IMR-90 (cell line): ENCODE measurements at places on chromosomes 5 and 9. TPM values are rescaled to one million over a fixed set of nuclear protein-coding genes. Genes with fewer than 3 reads are reported as not detected.

DNA sequence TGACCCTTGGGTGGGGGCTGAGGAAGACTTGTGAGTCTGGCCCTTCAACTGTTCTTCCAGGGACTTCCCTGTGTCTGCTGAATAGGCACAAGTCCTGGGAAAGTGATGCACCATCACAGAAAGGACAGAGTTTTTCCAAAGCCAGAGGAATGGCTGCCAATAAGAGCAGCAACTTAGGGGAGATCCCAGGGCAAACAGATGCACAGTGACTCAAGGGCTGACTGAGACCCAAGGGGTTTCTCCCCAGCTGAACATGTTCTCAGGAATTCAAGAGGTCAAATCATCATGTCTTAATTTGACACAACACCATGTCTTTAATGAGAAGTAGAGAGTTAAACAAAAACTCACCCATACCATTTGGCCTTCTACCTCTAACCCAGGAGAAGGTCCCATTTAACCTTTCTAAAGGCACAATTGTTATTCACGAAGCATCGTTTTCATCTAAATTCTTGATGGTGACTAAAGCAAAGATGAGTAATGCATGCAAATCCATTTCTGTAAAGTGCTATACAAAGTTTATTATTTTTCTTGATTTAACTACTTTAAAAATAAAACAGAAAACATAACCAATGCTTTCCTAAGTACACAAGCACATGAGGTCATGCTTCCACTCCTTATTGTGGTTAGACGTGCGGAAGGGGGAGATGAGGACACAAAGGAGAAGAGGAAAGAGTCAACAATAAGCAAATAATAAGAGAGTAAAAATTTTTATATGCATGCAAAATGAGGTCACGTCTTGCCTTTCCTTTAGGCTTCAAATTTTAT, 324.1 kb downstream of the PLK2 start:
- peak; percentile 83 for DNase-seq

DNA sequence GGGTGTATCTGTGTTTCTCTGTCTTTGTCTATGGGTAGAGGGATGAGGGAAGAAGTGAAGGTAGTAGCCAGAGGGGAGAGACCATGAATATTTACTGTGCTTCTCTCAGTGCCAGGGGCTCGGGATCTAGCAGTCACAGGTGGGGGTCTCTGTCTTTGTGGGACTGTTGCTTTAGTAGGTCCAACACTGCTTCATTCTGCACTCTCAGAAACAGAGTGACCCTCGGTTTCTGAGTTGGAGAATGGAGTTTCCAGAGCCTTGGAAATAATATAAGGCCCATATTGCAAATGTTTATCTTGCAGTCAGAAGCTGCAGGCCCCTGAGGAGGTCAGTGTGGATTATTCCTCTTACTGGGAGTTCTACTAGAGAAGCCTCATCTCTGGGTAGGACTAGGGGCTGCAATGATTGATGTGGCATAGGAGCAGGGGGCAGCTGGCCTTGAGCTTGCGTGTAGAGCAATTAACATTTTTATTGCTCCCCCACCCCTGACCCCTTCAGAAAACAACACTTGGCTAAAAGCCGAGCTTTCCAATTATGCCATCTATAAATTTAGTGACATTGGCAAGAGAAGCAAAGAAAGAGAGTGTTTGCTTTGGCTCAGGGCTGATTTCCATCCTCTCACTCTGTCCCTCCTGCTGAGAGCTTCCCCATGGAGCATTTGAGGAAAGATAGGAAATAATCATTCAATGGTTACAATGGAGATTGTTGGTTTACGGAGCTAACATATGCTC, 55.0 kb upstream of the TRPC7 start:
- DNase-seq: no peak

C9 gene
- not detected in 2 replicates for total RNA-seq

IER5L gene
- total RNA-seq: 12.5 and 14.4 TPM in 2 replicates

- no peak for DNase-seq
These were observed 125.7 kb upstream of the SMIM23 start for GRCh38 chr5:171659896-171660295.

GRCh38 chr5:87389296-87390034, 23.3 kb downstream of the CCNH start:
- no peak for DNase-seq

GRCh38 chr9:31500422-31500821, 884.0 kb upstream of the ACO1 start:
- DNase-seq: no peak

DNA sequence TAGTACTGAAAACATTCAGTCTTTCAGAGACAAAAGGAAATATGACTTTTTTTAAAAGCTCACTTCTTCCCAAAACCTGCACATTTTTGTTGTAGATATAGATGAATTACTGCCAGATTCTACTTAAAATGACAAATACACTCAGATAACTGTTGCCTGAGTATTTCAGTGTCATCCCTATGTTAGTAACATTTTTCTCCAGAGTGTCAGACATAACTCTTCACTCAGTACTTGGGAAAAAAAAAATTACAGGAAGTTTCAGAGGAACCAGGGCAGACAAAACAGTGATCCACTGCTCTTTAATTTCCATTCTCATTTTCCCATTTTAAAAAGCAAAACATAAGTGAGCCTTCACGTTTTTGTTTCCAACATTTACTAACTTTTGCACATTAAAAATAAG, 79.3 kb upstream of the ITGA1 start:
- no peak for DNase-seq

- peak; percentile 1 for DNase-seq
These were observed 441.6 kb upstream of the BRINP1 start for GRCh38 chr9:119810645-119811429.

DNA sequence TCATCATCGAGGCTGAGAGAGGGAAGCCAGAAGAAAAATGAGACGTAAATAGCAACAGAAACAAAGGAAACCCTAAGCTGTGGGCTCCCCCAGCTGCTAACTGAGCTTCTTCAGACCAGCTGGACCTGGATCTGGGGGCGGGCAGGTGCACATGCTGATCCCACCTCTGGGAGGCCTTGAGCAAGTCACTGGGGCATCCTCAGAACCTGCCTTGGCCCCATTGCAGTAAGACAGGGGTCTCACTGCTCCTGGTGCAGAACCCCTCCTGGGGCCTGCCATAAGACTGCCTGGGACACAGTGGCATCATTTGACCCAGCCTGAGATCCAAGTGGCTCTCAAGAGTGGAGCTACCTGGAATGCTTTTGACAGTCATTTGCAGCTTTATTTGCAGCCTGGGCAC, 77.4 kb downstream of the PHF2 start:
- no peak for DNase-seq

DNA sequence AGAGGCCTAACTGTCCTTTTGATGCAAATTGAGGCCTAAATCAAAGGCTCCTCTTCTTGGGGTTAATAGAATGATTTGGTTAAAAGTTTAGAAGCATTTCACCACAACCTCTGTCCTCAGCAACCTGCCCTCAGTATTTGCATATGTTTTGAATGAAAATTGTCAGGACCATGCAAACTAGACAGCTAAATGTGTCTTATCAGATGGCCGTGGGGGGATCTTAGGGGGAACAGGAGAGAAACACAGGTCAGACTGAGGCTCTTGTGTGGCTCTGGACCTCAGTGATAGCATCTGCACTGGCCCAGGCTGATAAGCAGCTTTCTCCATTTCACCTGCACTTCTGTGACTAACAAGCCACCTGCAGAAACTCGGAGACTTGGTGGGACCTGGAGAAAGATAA, 49.0 kb downstream of the FOXI1 start:
- no peak for DNase-seq

- no peak for DNase-seq
These were observed 176.9 kb downstream of the GDNF start for GRCh38 chr5:37662789-37663485.

ZNF454 gene
- under 0.01 and 0.18 TPM in 2 replicates for total RNA-seq

DNA sequence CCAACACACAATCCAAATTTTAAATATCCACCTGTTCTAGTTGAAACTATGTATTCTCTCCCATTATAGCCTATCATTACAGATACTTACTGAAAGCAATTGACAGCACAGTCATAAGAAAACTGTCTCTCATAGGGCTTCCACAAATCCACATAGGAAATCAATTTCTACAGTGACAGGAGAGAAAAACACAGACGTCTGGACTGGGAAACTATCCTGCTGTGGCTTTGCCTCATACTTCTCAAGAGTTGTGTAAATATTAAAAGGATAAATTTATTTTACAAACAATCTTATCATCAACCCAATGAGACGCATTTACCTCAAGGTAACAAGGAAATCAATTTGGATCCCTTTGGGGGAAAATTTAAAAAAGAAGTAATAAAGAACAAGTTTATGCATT, 517.5 kb downstream of the EFNA5 start:
- no peak for DNase-seq

- no peak for DNase-seq
These were observed 46.8 kb downstream of the TNC start for GRCh38 chr9:115071176-115071575.

MAMDC2 gene
- 5.0 and 5.6 TPM in 2 replicates for total RNA-seq

SHISAL2B gene
- total RNA-seq: not detected in 2 replicates

- peak; percentile 47 for DNase-seq
These were observed 202.6 kb downstream of the PIK3R1 start for GRCh38 chr5:68418201-68418600.

DNA sequence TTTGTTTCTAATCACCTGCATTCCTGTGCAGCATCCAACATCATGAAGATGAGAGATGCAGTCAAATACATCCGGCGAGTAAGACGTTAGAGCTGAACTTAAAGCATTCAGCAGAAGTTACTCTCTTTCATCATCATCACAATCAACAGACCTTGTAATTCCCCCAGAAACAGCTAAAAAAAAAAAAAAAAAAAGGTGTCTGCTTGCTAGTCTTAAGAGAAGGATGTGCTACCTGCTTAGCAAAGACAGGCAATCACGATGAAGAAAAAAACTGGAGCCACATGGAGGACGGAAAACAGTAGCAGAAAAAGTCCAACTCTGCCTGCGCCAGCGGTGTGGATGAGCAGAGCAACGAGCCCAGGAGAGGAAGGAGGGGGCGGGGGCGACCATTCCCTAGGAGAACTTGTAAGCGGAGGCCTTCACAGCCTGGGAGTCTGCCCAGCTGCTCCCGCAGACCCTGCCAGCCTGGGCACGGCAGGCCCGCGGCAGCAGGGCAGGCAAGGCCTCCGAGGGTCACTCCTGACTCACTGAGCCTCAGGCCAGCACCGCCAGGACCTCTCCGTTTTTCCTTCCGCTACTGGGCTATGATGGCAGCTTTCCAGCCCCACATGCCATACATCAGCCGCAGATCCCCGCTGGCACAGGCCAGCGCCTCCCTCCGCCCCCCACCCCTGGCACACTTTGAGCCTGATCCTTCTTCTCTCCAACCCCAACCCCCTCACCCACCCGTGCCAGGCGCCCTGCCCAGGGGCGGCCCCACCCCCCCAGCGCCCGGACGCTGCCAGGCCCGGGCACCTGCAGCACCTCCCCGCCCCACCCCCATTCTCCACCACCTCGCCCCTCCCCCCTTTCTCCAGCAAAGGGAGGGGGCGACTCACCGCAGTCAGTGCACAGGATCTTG, 1.4 kb downstream of the NRG2 start:
- DNase-seq: peak; percentile 12
